ENCODE measurements at places on chromosomes 7 and 10.

- no peak for DNase-seq
These were observed 266.4 kb downstream of the PTPRN2 start for GRCh38 chr7:158321056-158321700.

- DNase-seq: no peak
These were observed 15.5 kb upstream of the PTPRN2 start for GRCh38 chr7:158602905-158603772.

DNA sequence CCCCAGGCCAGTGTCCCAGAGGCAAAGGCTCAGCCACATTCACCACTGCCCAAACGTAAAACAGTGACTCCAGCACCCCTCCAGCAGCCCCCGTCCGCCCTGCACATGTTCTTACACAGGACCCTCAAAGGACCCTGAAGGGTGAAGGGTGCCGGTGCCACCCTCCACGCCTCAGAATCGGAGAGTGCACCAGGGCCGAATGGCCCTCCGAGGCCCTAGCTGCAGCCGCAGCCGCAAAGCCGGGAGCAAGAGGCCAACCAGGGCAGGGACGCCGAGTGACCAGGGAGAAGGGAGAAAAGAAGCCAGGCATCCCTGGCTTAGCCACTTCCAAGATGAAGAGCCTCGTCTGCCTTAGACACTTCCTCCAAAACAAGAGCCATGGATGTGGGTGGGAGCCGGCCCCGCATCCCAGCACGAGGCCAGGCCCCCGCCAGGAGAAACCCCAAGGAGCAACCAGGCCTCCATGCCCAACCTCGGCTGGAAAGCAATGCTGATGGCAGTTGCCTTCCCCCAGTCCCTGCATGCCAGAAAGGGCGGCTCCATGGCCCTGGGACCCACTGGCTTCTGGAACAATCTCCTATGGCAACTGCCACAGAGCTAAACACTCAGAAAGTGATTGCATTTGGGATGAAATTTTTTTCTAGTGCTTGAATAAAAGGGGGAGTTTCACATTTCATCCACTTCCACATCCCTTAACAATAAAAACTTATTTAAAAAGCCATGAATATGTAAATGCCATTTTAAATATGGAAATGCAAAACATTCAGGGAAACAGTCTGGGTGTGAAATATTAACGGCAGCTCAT is 92.3 kb downstream of the MAD1L1 start:
- no peak for DNase-seq

DNA sequence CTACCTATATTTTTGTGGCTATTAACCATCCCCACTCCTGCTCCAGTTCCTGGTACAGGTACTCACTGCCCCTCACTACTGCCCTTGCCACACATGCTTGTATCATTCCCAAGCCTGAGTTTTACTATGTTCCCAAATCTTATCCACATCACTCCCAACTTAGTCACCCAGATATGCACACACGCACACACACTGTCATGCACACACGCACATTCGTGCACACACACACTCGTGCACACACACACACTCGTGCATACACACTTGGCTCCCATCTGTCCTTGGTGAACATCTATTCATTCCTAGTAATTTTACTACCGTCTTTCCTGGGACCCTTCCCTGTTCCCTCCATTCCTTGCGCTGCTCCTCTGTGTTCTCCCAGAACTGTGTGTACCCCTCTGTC is 287.2 kb upstream of the RNF32 start:
- DNase-seq: no peak

GRCh38 chr10:66717231-66717981 is 208.4 kb upstream of the LRRTM3 start:
- DNase-seq: peak; percentile 27

GRCh38 chr7:130695840-130696239 is 9.5 kb upstream of the TSGA13 start:
- DNase-seq: peak; percentile 29

DNA sequence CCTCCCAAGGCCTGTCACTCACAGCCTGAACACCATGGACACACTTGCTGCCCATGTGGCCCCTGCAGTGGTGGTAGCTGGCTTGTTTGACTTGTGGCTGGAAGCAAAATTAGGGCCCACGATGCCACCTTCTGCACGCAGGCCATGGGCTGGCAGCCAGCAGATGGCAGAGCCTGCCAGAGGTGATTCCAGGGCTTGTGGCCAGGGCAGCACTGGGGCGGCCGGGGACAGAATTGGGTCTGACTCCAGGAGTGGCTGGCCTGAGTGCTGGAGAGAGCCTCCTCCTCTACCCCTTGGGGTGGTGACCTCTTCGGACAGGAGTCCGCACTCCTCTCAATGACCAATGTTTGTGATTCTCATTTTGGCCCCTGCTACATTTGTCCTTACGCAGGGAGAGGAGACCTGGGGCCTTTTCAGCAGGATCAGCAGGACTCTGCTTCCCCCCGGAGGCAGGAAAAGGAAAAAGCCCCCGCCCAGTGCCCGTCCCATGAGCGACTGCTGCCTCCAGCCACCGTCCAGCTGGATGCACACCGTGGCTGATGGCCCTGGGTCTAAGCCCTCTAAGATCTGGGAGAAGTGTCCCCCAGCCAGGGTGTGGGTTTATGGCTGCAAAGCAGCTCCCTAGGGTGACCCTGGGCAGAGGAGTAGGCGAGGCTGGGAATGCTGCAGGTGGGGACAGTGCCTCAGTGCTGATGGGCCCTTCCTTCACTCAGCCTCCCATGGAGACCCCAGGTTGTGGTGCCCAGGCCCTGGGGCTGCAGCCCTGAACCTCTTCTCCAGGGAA is 26.5 kb downstream of the DNAJB12 start:
- peak; percentile 11 for DNase-seq

DNA sequence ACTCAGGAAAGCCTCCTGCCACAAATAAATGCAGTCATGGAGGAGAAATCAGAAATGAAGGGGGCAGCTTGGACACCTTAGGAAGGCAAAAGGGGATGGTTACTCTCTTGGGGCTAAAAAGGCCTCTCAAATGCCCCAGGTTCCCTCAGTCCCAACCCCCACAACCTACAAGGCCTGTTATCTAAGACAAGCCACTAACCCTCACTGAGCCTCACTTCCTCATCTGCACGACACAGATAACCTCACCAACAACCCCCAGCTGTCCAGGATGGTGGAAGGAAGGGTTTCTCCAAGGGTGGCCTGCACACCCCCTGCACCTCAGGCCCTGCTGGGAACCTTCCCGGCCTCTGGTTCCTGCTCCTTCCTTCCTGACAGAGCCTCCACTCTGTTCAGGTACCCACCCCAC is 29.2 kb downstream of the SORBS1 start:
- no peak for DNase-seq

DNA sequence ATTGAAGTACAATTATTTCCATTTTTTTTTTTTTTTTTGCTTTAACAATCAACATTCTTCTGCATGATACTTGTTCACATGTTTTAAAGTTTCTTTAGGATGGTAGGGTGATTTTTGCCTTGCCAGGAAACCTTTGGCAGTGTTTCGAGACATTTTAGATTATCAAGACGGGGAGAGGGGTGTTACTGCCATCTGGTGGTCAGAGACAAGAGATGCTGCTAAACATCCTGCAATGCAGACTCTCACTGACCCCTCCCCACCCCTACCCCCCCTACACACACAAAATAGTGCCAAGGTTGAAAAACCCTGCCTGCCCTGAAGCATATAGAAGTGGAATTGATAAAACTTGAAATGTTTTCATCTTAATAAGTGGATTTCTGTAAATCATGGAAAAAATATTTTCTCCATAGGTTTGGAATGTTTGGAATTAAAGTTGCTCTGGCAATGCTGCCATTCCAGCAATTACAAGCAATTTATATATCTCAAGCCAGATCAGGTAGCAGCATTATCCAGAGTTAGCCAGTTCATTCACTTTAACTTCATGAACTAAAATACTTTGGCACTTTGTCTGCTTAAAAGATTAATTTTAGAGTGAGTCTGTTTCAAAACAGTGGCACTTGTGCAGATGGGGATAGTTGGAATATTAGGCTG is 62.1 kb downstream of the SDHAF3 start:
- peak; percentile 67 for DNase-seq

DNA sequence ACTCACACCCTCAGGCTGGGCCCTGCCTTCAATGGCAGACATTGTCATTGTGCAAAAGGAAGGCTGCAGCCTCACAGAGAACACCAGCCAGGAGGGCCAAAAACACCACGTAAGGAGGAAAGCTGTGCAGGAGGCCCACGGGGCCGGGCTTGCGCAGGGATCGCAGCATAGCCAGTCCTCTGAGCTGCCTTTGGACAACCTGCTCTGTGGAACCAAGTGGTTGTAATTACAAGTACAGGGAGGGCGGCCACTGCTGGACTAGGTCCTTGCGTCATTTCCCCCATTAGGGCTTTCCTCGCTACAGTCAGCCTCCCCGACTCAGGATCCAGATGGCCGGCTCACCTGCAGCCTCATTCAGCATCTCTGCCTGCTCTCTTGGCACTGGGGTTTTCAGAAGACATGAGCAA is 66.9 kb downstream of the FAM53B start:
- no peak for DNase-seq

GRCh38 chr7:135930565-135931461 is 46.3 kb downstream of the MTPN start:
- no peak for DNase-seq

- DNase-seq: no peak
These were observed 42.5 kb upstream of the LCOR start for GRCh38 chr10:96789571-96790108.

DNA sequence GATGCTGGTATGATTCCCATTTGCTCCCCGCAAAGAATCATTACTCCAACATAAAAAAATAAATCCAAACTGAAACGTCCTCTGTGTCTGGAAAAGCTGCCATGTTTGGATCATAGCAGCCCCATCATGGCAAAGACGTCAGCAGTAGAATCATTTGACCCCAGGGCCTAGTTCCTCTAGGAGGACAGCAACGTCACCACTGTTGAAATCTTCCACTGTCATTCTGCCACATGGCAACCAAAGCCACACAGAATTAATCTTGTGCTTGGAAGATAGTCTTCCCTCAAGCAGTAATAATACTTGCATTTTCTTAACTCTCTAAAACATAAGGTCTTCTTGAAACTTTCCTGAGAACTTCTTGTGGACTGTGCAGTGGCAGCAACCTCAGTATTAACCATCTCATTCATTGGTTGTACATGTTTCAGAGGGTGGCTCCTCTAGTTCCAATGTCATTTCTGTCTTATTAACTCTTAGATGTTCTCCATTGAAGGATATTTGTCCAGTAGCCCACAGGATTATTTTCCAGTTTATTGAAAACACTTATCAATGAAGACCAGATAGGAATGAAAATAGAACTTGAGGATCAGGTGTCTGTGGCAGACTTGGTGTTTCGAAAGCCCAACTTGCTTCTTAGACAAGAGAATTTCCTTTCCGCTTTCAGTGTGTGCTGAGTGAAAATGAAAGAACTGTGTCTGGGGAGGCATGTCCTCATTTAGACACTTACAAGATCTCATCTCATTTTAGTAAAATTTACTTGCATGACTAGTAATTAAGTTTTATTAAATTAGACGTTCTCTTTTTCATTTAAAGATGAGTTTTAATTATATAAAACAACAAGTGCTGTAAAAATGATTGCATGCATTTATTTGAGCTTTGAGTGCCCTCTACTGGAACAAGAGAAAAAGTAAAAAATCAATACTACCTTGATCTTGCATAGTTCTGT is 28.9 kb upstream of the INHBA start:
- DNase-seq: peak; percentile 16

DNA sequence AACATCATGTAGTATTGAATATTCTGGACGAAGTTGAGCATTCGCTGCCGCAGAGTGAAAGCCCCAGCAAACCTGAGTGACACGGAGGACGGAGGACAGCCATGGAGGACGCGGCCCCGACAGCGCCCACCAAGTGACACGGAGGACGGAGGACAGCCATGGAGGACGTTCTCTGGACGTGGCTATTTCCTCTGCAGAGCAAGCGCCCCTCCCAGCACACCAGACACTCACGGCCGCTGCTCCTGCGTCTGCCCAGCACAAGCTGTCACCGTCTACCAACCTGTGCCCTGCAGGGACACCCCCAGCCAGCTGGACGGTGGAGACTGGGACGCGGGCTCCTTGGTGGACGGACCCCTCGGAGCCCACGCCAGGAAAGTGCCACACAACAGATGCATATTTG is 7.3 kb upstream of the ADAM8 start:
- no peak for DNase-seq

- no peak for DNase-seq
These were observed 58.7 kb downstream of the OSBPL3 start for GRCh38 chr7:24921362-24921679.

GRCh38 chr10:125992254-125992653 is 95.9 kb downstream of the FANK1 start:
- no peak for DNase-seq

DNA sequence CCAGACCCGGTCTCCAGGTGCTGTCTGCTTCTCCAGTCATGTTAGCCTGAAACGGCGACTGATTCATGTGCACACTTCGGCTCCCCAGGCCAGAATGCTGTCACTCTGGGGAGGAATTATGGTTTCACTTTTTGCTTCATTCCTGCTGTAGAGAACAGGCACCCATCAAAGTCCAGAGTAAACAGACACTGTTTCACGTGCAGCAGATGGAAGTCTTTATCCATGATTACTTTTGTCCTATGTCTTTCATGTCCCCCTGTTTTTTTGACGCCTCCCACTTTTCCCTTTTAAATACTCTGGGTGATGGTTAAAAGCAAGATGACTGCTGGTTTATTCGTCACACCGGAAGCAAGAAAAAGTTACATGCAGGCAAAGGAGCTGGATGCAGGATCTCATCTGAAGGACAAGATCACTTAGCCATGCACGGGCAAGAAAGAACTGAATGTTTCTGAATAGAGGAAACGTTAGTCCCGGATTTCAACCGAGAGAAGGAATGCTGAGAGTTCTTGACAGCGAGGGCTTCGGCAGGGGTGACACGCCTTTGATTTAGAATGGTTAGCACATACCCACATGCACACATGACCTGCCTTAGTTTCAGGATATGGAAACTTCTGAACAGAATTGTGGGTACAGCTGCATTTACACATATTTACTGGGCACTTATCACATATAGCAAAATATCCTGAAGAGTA is 250.0 kb upstream of the KLF6 start:
- no peak for DNase-seq

DNA sequence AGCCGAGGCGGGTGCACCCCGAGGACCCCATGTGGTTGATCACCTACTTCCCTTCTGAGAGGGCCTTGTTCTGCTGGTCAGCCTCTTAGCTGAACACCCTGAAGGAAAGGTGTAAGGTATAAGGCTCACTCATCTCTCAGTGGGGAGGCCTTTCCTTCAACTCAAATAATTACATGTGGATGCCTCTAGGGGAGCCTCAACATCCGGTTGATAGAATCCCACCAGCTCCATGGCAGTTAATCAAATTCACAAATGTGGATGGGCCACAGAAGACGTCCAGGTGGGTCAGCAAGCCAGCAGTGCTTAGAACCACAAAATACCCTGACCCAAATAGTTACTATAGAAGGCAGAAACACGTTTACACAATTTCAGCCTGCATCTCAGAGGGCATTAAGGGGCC is 37.7 kb upstream of the ZNF32 start:
- DNase-seq: no peak

DNA sequence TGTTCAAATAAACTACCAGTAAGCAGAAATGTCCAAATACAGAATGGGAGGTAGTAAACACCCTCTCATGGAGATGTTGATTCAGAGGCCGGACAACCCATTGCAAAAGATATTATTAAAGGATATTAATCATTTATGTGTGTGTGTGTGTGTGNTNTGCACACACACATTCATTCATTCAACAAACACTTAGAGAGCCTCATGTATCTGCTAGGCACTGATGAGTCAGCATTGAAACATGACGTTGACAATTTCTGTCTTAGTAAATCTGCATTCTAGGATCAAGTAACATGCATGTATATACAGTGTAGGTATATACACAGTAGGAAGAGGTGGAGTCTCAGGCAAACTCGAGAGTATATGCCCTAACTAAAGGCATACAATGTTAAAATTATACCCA is 187.0 kb downstream of the ZNF365 start:
- no peak for DNase-seq

GRCh38 chr10:44779511-44779910 is 131.6 kb upstream of the TMEM72 start:
- no peak for DNase-seq

- no peak for DNase-seq
These were observed 6.8 kb downstream of the MINPP1 start for GRCh38 chr10:87511526-87511925.
